ENCODE measurements at places on chromosomes 3 and 15.

DNA sequence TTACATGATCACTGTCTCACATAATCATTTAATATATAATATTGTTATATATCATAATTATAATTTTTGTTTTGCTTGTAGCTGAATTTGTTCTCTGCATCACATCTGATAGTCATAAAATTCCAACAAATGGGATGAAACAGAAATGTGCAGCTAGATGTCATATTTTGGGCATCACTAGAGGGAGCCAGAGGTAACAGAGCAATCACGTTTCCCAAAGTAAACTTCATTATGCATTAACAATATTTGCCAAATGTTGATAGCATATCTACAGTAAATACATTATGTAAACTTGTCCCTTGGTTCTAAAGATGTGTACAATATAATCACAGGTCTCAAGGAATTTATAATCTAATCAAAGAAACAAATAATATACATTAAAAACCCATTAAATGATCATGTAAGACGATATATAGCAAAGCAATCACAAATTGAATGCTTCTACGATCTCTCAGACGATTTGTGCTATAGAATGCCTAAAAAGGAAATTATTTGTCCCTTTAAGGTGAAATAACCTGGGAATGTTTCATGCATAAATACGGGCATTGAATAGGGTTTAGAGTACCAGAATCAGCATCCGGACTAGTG, 234.2 kb upstream of the MCTP2 start:
- H3K27ac ChIP-seq, result no peak overlapping the region
- no peaks in the 10 kb centered on the region for H3K4me1 ChIP-seq
- no peak overlapping the region for H3K4me3 ChIP-seq
- no peaks in the 10 kb centered on the region for H3K36me3 ChIP-seq
- H3K27me3 ChIP-seq, result no peaks in the 10 kb centered on the region
- no peak for DNase-seq

DNA sequence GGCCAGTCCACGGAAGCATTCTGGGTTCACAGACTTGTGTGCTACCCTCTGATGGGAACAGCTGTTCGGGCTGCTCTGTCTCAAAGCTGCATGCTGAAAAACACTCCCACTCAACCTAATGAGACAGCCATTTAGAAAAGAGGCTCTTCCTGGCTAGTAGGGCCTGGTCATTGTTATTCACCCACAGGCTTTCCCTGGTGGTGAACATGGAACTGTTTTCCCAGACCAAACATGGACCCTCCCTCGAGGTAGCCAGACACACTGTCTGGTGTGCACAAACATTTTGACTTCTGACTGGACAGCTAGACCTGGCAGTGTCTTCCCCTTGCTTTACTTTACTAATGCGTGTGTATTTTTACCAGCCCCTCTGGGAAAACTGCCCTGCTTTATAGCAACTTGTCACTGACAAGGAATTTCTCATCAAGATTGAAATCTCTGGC, 39.0 kb downstream of the MECOM start:
- no peaks in the 10 kb centered on the region for H3K4me1 ChIP-seq
- H3K36me3 ChIP-seq, result no peaks in the 10 kb centered on the region
- H3K27me3 ChIP-seq, result peaks cover 2% of the 10 kb centered on the region
- H3K4me3 ChIP-seq, result no peak overlapping the region
- DNase-seq, result no peak
- no peak overlapping the region for H3K27ac ChIP-seq

GRCh38 chr15:22231603-22232002, 151.3 kb downstream of the OR4M2 start:
- no peak for DNase-seq
- peaks cover 9% of the 10 kb centered on the region for H3K27me3 ChIP-seq
- no peak overlapping the region for H3K4me3 ChIP-seq
- H3K36me3 ChIP-seq, result no peaks in the 10 kb centered on the region
- H3K4me1 ChIP-seq, result no peaks in the 10 kb centered on the region

- no peak for DNase-seq
- H3K4me3 ChIP-seq, result no peak overlapping the region
- no peak overlapping the region for H3K27ac ChIP-seq
- H3K36me3 ChIP-seq, result no peaks in the 10 kb centered on the region
These were observed 46.1 kb downstream of the IQSEC1 start for GRCh38 chr3:13027154-13027553.

DNA sequence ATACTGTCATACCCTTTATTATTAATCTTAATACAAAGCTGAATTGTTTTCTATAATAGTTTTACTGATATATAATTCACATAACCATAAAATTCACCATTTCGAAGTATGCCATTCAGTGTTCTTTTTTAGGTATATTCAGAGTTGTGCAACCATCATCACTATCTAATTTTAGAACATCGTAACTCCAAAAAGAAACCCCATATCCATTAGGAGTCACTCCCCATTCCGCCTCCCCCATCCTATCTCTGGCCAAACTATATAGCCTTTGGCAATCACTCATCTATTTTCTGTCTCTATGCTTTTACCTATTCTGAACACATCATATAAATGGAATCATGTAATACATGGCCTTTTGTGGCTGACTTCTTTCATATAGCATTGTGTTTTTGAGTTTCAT, 169.7 kb upstream of the GALNT15 start:
- no peaks in the 10 kb centered on the region for H3K36me3 ChIP-seq
- H3K4me3 ChIP-seq, result no peak overlapping the region
- H3K27ac ChIP-seq, result no peak overlapping the region
- H3K27me3 ChIP-seq, result no peaks in the 10 kb centered on the region

GRCh38 chr3:88346643-88347042, 196.9 kb downstream of the C3orf38 start:
- no peaks in the 10 kb centered on the region for H3K27me3 ChIP-seq
- no peak overlapping the region for H3K27ac ChIP-seq
- no peak for DNase-seq
- no peak overlapping the region for H3K4me3 ChIP-seq
- H3K36me3 ChIP-seq, result no peaks in the 10 kb centered on the region
- H3K4me1 ChIP-seq, result no peaks in the 10 kb centered on the region

- H3K36me3 ChIP-seq, result peaks cover 2% of the 10 kb centered on the region
- peak overlapping the region; percentile 82 for H3K4me3 ChIP-seq
- peak overlapping the region; percentile 88 for H3K27ac ChIP-seq
- peaks cover 11% of the 10 kb centered on the region for H3K4me1 ChIP-seq
- H3K27me3 ChIP-seq, result no peaks in the 10 kb centered on the region
These were observed 980 bp downstream of the PARP9 start for GRCh38 chr3:122562923-122563716.

DNA sequence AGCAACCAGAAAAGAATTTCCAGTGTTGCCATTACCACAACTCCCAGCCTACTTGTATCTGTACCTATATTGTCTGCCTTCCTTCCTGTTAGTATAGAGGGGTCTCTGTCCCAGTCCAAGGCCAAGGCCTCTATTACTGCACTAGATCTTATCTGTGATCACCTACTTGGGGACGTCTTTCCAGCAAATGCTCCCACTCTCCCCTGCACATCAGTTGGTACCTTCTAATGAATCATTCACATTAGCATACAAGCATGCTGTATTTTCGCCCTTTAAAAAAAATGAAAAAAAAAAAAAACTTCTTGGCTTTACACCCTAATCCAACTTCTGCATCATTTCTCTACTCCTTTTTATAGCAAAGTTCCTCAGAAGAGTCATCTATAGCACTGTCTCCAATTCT, 4.8 kb upstream of the AVEN start:
- no peak overlapping the region for H3K4me3 ChIP-seq
- no peaks in the 10 kb centered on the region for H3K27me3 ChIP-seq
- H3K4me1 ChIP-seq, result peaks cover 7% of the 10 kb centered on the region
- no peaks in the 10 kb centered on the region for H3K36me3 ChIP-seq
- H3K27ac ChIP-seq, result no peak overlapping the region

DNA sequence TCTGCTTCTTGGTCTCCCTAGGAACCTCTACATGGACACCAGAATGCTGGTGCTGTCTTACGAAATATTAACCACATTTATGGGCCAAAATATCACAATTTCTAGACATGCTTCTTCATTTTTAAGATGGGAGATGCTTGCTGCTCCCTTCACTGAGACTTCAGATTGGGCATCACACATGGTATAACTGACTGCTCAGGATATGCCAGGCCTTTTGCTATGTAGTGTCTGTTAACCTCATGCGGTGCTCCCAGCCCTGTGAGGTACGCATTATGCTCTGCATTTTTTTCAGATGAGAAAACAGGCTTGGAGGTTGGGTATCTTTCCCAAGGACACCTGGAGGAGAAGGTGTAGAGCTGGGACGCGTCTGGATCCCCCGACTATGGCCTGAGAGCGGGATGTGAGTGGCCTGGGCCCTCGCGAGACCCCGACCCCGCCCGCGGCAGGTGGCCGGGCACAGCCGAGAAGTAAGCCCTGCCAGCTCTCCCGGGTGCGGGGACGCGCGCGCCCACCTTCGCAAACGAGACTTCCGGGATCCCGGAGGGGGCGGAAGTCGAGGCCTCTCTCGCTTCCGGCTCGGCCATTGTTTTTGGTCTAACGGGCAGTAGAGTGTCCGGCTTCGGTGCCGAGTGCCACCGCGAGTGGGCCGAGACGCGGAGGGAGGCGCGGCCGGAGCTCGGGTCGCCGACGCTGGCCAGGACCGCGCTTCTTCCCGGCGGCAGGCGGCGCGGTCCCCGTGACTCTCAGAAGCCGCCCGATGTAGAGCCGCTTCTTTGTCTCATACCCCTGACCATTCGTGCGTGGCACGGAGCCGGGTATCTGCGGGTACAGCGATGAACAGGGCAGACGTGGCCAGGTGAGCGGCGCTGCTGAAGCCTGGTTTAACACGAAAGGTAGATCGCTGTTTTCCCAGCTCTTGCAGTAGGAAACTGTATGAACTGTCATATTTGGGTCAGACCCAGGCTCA, at the start of gene ZKSCAN7:
TSS of gene ZKSCAN7 (plus strand) at position 568 of the 967 bp plus-strand sequence. CDS start 1,855 bp downstream, outside the sequence.
- H3K4me3 ChIP-seq, result peak within 1 kb of the TSS; percentile 84
- peak within 1 kb of the TSS; percentile 52 for H3K27ac ChIP-seq
- no peaks in the 10 kb centered on the region for H3K36me3 ChIP-seq
- DNase-seq, result peak; percentile 45

GRCh38 chr3:166223120-166223519, 385.9 kb upstream of the BCHE start:
- no peaks in the 10 kb centered on the region for H3K27me3 ChIP-seq
- DNase-seq, result no peak
- no peaks in the 10 kb centered on the region for H3K4me1 ChIP-seq
- H3K4me3 ChIP-seq, result no peak overlapping the region
- no peaks in the 10 kb centered on the region for H3K36me3 ChIP-seq

- H3K27ac ChIP-seq, result no peak overlapping the region
- no peaks in the 10 kb centered on the region for H3K27me3 ChIP-seq
- H3K4me3 ChIP-seq, result peak overlapping the region; percentile 45
- no peak for DNase-seq
- H3K36me3 ChIP-seq, result no peaks in the 10 kb centered on the region
These were observed 10.8 kb upstream of the CA12 start for GRCh38 chr15:63392361-63393009.

DNA sequence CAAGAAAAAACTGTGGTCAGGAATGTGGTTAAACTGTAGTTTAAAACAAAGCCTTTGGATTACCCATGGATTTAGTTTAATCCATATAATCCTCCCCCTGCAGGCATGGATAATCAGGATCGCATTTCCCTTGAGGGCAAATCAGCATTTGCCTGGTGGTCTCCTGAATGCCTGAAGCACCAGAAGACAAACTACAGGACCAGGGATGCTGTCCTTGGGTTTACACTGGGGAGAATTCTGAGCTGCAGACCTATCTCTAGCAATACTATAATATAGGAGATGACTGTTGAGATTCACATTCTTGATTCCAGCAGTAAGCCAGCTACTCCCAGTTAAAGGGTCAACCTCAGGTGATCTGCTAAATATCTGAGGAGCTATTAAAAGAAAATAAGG, 10.6 kb downstream of the PIK3CB start:
- no peaks in the 10 kb centered on the region for H3K27me3 ChIP-seq
- H3K4me3 ChIP-seq, result no peak overlapping the region
- H3K36me3 ChIP-seq, result no peaks in the 10 kb centered on the region
- H3K4me1 ChIP-seq, result no peaks in the 10 kb centered on the region

DNA sequence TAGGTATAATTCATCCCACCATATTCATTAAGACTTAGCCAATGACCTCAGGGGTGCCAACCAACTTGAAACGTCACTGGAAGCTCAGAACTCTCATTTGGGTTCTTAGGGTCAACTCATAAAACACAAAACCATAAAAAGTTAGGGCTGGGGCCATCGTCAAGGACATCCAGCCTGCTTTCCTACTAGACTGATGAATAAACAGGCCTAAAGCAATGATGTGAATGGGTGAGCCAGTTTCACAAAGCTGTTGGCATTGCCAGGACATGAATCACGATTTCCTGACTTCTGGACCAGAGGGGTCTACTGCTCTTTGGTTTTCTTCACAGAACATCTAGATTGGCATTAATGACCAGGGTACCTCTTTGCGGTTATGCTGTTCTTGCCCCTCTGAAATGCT, 64.7 kb downstream of the EOMES start:
- no peaks in the 10 kb centered on the region for H3K4me1 ChIP-seq
- no peaks in the 10 kb centered on the region for H3K27me3 ChIP-seq
- H3K4me3 ChIP-seq, result no peak overlapping the region
- DNase-seq, result no peak
- H3K36me3 ChIP-seq, result no peaks in the 10 kb centered on the region

DNA sequence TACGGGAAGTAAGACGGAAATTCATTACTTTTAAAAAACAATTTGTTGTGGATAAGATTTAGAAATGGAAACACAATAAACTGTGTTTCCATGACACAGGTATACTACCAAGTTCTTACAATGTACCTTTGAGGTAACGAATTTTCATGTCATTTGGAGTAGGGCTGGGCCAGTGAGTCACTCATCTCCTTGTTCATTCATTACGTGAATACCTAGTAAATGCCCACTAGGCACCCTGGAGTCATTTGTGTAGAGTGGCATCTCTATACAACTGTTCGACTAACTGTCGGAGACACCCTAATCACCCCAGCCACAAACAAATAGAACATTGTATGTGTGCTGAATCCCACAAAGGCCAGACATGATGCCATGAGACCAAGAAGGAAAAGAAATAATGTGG, 94.8 kb downstream of the IGF1R start:
- H3K27ac ChIP-seq, result no peak overlapping the region
- H3K36me3 ChIP-seq, result no peaks in the 10 kb centered on the region
- H3K4me1 ChIP-seq, result peaks cover 23% of the 10 kb centered on the region
- no peaks in the 10 kb centered on the region for H3K27me3 ChIP-seq

- H3K36me3 ChIP-seq, result no peaks in the 10 kb centered on the region
- no peak overlapping the region for H3K27ac ChIP-seq
- no peaks in the 10 kb centered on the region for H3K27me3 ChIP-seq
These were observed 19.6 kb downstream of the NR1D2 start for GRCh38 chr3:23964537-23965235.

GRCh38 chr3:159657176-159657575, 331.5 kb upstream of the IL12A start:
- no peak overlapping the region for H3K27ac ChIP-seq
- DNase-seq, result no peak
- no peaks in the 10 kb centered on the region for H3K27me3 ChIP-seq

DNA sequence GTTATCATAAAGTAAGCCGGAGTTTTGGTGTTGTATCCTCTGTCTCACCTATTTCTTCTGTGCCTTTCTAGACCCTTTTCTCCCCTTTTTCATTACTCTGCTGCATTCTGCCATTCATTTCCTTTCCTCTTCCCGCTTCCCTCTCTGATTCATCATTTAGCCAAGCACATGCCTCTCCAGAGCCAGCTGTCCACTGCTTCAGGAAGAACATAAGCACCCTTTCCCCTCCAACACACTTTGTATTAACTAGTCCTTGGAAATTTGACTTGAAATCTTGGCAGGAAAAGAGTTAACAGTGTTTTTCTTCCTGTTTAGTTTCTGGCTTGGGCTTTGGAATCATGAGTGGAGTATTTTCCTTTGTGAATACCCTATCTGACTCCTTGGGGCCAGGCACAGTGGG, 9.7 kb downstream of the APH1B start:
- H3K36me3 ChIP-seq, result no peaks in the 10 kb centered on the region
- no peaks in the 10 kb centered on the region for H3K27me3 ChIP-seq
- no peak overlapping the region for H3K4me3 ChIP-seq
- no peak for DNase-seq
- H3K27ac ChIP-seq, result no peak overlapping the region

All from T-cell (primary cell).